ENCODE measurements at places on chromosomes 3 and 15.

DNA sequence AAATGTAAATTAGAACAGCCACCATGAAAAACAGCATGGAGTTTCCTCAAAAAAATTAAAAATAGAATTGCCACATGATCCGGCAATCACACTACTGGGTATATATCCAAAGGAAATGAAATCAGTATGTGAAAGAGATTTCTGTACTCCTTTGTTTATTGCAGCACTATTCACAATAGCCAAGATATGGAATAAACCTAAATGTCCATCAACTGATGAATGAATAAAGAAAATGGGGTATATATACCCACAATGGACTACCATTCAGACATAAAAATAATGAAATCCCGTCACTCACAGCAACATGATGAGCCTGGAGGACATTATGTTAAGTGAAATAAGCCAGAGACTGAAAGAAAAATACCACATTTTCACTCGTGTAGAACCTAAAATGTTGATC, 296.9 kb downstream of the RAP2B start:
- DNase-seq = no peak

DNA sequence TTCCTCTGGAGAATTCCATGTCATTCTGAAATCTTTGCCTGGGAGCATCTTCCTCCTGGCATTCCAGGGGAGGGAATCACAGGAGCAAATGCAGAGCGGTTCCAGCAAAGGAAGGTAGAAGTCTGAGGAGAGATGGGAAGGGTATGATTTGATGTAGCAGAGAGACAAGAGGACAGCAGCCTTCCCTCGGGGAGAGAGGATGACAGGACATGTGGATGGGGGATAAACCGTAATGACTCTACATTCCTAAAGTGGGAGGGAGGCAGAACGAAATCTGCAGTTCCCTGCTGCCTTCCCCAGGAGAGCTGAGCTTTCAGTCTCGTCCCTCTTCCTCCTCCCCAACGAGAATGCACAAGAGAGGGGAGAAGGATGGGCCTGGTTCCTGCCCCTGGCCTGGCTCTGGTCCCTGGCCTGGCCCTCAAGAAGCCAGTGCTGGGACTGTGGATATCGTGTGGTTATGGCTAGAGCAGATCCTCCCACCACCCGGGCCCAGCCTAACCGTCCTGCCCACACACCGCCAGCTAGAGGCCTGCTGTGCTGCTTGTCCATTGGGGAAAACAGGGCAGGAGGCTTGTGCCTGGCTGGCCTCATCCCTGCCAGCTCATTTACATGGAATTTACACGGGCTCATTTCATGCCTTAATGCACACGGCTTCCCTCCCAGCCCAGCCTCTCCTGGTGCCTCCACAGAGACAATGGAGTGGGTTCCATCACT, 26.6 kb downstream of the SEMA7A start:
- DNase-seq = no peak

DNA sequence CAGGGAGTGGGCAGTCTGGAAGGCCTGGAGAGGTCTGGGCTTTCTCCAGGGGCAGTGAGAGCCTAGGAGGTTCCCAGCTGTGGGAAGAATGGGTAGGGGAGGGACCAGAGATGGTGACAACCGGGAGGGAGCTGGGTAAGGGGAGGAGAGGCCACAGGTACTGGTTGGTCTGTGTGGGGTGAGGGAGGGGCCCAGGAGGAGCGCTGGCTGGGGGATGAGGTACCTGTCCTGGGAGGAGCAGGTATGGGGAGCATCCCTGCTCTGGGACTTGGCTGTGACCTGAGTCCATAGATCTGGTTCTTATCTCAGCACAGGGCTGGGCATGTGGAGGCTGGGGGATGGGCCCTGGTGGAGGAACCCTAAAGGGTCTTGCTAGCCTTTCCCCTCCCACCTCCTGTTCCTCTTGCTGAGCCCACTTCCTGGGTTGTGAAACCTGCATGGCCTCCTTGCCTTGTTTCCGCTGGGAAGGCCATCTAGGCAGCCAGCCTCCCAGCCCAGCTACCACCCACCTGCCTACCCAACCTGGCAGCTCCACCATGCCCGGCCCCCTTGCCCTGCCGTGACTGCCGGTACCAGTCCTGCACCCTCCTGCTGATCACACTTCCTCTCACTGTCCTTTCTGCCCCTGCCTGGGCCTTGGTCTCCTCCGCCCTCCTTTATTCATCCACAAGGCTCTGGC, 11.0 kb downstream of the PRKCD start:
- no peak for DNase-seq

GRCh38 chr15:66644869-66645268, 57.2 kb upstream of the SMAD6 start:
- DNase-seq = no peak

DNA sequence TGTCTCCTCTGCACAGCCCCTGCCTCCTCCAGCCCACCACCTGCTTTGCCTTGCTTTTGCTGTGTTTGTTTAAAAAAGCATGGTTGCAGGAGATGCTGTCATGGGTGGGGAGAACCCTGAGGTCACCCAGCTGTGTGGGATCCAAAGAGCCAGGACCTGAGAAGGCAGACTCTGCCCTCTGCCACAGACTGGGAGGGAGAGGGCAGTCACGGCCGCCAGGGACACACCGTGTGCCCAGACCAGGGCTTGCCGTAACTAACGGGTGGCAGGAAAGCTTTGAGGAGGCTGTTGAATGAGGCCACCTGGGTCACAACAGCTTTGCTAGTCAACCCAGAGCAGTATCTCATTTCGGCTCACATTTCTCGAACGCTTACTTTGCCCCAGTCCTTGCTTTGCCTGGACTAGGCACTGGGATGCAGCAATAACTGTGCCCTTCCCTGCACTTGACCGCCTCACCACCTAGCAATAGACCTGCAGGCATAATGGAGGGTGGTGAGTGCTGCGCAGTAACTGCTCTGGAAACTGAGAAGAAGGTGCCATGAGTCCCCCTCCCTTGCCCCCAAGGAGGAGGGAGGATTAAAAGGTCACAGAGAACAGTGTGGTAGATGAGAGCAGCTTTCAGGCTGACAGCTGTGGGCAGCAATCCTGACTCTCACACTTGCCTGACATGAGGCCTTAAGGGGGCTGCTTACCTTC, 55.0 kb upstream of the CTDSPL start:
- DNase-seq = no peak

- no peak for DNase-seq
These were observed 157.5 kb downstream of the GABRB3 start for GRCh38 chr15:26615188-26615926.

GRCh38 chr15:90062462-90062932, 39.8 kb downstream of the IDH2 start:
- DNase-seq = peak; percentile 29

- no peak for DNase-seq
These were observed 448.8 kb downstream of the WDR72 start for GRCh38 chr15:53310709-53311108.

DNA sequence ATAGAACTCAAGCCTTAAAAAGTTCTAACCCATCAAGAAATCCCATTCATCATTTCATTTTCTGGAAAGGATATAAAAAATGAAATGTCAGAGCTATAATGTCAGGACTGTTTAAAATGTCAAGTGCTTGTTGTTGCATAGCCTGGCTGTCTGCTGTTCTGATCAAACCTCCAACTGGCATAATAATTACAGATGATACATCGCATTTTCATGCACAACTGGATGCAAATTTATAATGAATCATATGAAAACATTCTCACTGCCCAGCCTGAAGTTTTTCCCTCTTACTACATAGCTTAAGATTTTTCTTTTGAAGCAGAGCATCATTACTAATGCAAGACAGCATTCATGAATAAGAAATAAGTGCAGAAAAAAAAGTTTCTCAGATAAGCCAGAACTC, 46.5 kb downstream of the GUCA1C start:
- no peak for DNase-seq

- DNase-seq = no peak
These were observed 203.2 kb upstream of the ICE2 start for GRCh38 chr15:60682115-60682514.

GRCh38 chr3:192445770-192446644, 281.3 kb downstream of the FGF12 start:
- DNase-seq = no peak

GRCh38 chr3:157626817-157627216, 123.6 kb upstream of the VEPH1 start:
- no peak for DNase-seq

DNA sequence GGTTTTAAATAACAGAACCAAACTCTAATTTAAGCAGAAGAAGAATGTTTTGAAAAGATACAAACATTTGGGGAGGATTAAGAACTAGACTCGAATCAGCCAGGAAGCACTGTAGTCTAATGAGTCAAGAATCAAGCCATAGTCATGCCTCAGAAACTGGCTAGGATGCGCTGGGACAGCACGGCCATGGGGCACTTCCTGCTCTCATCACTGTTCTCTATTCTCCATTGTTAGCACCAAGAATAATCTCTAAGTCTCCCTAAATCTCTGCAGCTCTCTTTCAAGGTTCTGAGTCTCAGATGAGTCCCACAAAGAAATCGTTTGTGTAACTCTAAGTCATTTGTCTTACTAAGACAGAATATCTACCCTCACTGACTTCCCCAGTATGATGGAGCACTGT, 399.0 kb upstream of the KCNMB2 start:
- DNase-seq = no peak

GRCh38 chr3:9912294-9912935, 4.5 kb upstream of the IL17RC start:
- DNase-seq = peak; percentile 32

- no peak for DNase-seq
These were observed 171.1 kb downstream of the PDZRN3 start for GRCh38 chr3:73453666-73454065.

- no peak for DNase-seq
These were observed 28.2 kb downstream of the C3orf62 start for GRCh38 chr3:49248840-49249227.

GRCh38 chr15:69035205-69035917, 20.9 kb downstream of the NOX5 start:
- DNase-seq = no peak

GRCh38 chr15:71414853-71415252, 299.6 kb downstream of the THSD4 start:
- no peak for DNase-seq

DNA sequence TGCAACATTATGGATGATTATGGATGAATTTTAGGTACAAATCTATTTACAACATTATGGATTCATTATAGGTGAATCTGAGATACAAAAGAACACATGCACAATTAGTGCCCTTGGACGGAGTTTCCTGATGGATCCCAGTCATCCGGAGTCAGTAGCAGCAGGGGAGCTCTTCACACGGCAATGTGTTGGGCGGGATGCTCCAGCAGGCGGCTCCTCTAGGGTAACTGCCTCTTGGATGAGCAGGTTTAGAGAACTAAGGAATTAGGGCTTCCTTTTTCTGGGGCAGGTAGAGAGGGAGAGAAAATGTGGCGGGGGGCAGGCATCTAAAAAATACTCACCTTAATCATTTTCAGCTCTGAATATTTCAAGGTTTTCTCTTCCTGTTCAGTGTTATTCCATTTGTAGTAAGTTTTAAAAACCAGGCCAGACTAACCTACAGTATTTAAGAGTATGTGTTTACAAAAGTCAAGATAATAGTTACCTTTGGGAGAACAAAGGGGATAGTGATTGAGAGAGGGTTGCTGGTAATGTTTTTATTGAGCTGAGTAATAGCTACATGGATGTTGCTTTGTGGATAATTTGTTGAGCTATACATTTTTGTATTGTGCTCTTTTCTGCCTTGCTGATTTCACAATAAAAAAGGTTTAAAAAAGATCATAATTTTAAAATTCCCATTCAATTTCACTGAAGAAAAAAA, 27.4 kb upstream of the GOLM2 start:
- no peak for DNase-seq

DNA sequence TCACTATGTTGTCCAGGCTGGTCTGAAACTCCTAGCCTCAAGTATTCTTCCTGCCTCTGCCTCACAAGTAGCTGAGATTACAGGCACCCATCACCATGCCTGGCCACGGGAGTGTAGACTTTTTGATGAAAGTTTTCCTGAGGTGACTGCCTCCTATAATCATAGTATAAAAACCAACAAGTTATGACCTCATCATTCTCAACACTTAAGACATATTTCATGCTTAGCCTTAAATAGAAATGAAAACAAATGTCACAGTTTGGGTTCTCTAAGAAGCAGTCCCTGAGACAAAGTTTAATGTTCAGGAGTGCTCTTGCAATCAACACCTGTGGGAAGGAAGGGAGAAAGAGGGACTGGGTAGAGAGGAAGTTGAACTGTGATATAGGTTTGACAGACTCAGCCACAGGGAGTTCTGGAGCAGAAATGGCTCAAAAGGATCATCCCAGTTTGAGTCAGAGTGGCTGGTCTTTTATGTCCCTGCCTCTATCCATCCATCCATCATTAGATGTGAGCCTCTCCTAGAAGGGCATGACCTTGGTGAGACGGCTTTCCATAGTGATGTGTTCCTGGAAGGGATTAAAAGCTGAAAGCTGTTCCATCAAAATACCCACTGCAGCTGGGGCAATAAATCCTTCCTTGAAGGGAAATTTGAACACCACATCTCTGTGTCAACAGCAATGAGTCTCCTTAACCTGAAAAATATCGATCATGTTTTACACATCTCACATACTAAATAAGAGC, 16.2 kb upstream of the ABHD5 start:
- no peak for DNase-seq

- no peak for DNase-seq
These were observed 341.0 kb upstream of the RASGRP1 start for GRCh38 chr15:38905632-38906031.

GRCh38 chr3:114110439-114110838, 53.9 kb downstream of the QTRT2 start:
- DNase-seq = no peak

DNA sequence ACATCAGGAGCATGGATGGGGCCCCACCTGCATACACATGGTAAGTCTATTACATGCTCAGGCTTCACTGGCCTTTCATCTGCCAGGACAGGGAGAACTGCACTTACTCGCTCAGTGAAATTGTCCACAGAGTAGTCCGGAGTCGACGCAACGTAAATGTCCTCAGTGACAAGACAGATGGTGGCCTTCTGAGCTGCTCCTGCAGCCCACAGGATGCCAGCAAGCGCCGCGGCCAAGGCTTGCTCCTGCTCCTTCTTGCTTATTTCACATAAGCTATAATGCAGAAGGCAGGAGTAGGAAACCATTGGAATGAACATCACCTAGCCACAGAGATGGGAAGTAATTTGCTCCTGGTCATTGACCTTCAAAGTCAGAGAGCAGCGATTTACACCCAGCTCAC, 14.4 kb downstream of the MINDY4B start:
- DNase-seq = no peak

- no peak for DNase-seq
These were observed 55.6 kb downstream of the INO80 start for GRCh38 chr15:41060505-41060904.

DNA sequence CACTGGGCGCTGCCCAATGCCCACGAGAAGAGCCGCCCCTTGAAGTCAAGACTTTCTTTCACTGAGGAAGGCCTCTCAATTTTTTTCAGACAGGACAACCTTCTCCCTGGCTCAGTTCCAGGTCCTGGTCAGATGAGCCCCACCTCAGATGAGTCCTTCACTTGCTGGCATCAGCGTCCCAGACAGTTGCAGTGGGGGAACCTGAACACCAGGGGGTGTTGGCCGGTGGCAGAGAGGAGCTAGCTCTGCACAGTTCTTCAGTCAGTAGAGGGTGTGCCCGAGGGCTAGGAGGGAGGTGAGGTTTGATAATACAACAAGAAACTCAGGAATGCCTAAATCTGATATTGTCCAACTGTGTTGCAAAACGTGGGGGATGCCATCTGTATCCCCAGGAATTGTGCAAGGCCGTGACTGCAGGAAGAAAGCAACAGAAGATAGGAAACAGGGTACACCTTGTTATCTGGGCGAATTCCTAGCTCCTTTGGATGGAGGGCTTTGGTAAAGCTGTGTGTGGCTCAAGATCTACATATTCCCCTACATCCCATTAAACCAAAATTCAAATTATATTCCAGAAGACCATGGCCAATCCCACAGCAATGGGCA, 34.3 kb downstream of the CCR3 start:
- DNase-seq = peak; percentile 44

GRCh38 chr3:153285982-153286381, 124.0 kb downstream of the RAP2B start:
- no peak for DNase-seq
